ENCODE measurements at places on chromosomes 11 and 22.

GRCh38 chr22:44278243-44279068 lies 34.3 kb downstream of the SHISAL1 start:
- DNase-seq: no peak

- peak; percentile 67 for DNase-seq
Measured at GRCh38 chr22:37021710-37022482, 2.4 kb downstream of the MPST start.

- DNase-seq: no peak
Measured at GRCh38 chr11:108351468-108351867, 115.9 kb downstream of the C11orf65 start.

DNA sequence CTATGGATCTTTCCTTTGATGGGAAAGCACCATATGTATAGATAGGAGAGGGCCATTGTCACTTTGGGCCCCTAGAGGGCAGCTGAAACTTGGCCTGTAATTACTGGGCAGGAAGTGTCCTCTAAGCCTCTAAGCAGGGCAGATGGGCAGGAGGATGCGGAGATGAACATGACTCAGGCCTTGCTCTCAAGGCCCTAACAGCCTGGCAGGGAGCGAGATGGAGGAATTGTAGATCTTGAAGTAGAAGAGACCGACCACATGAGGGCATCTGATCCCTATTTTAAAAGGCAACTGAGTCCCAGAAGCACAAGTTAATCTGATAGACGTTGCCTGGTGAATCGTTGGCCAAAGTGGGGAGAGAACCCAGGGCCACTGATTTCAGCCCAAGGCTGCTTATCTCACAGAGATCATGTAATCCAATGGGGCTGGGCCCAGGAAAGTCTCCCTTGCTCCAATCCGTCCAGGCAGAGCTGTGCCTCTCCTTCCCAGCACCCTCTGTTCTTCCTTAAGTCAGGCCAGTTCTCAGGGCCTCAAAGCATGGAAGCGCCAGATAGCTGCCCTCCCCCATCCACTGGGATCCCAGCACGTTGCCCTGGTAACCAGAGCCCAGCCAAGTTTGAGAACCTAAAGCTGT lies 2.5 kb upstream of the SEPTIN3 start:
- peak; percentile 48 for DNase-seq

DNA sequence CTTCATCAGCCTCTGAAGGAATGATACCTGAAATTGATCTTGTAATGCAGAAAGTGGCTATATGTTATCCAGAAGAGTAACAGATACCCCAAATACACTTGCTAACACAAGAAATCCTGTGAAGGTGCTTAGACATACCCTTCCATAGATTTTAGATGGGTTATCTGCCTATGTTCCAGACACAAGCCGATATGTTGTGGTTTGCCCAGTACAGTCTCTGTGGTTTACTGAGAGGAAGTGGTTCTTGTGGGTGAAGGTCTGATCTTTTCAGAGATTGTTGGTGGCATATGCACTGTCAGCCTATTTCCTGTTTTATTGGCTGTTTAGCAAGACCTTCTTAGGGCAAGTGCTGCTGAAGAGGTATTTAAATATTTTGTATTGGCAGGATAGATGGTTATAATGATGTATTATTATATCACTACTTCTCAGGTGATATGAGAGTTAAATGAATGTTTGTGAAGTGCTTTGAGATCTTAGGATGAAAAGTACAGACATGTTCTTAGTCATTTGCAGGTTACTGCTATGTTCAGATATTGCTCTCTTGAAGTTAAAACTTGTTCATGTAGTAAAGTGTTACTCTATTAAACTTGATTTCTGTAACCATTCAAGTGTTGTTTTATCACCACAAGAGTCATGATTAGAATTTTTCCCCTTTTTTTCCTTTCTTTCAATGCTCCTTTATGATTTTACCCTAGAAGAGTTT lies 8.2 kb downstream of the ARHGEF12 start:
- DNase-seq: no peak

- DNase-seq: no peak
Measured at GRCh38 chr11:132780046-132780445, 752.3 kb downstream of the OPCML start.

DNA sequence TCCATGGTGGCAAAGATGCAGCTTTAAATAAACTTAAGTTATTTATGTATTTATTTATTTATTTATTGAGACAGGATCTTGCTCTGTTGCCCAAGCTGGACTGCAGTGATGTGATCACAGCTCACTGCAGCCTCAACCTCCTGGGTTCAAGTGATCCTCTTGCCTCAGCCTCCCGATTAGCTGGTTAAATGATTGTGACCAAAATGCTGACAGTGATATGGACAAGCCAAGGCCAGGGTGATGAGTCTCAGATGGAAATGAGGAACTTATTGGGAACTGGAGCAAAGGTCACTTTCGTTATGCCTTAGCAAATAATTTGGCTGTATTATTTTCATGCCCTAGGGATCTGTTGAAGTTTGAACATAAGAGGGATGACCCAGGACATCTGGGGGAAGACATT lies 9.3 kb upstream of the LRP5 start:
- DNase-seq: no peak

DNA sequence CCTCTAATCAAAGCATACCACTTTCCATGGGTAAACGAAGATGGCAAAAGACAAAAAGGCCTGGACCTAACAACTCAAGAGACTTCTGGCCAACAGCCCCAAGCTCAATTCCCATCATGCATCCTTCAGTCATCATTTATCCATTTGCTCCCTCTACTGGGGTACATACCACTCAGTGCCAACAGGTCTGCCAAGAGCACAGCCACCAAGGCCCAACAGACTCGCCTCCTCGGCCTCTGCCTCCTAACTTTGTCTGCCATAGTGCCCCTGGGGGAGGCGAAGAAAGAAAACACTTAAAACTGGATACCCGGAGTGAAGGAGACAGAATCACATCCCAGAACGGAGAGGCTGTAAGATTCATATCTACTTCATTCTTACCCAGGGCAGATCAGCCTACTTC lies 1.1 kb downstream of the HYOU1 start:
- no peak for DNase-seq

DNA sequence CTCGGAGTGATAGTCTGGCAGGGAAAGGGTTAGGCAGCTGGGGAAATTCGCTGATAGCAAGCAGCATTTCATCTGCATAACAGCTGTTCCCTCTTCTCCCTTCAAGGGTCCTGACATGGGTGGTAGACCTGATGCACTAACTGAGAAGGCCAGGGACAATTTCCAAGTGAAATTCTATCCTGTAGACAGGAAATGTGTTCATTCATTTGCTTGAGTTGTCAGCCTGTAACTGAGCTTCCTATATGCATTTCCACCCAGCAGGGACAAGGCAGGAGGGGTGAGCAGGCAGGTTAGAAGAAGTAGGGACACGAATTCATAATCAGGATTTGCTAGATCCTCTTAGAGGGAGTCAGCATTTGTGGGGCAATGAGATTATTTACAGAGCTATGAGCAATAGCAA lies 154.3 kb upstream of the NCAM1 start:
- no peak for DNase-seq

GRCh38 chr11:75493626-75494025 lies 32.1 kb downstream of the GDPD5 start:
- DNase-seq: no peak

- DNase-seq: no peak
Measured at GRCh38 chr22:41638124-41638523, 17.0 kb downstream of the XRCC6 start.

- DNase-seq: no peak
Measured at GRCh38 chr11:96329419-96329818, 13.6 kb downstream of the MAML2 start.

GRCh38 chr22:36324414-36324813 lies 63.4 kb downstream of the MYH9 start:
- DNase-seq: no peak
